HS-5 (cell line): ENCODE measurements at places on chromosomes 4 and X.

- no peak for DNase-seq
Observed at GRCh38 chr4:23320931-23321587, 568.8 kb downstream of the PPARGC1A start.

- DNase-seq, result no peak
Observed at GRCh38 chr4:163666332-163666873, 171.9 kb downstream of the TMA16 start.

GRCh38 chrX:72094894-72095293 is 36.8 kb downstream of the RTL5 start:
- DNase-seq, result no peak

GRCh38 chrX:32421266-32421665 is 790.1 kb downstream of the DMD start:
- DNase-seq, result no peak

- DNase-seq, result no peak
Observed at GRCh38 chr4:173513651-173514050, 16.4 kb downstream of the HAND2 start.

- no peak for DNase-seq
Observed at GRCh38 chr4:101258883-101259282, 88.4 kb downstream of the PPP3CA start.

DNA sequence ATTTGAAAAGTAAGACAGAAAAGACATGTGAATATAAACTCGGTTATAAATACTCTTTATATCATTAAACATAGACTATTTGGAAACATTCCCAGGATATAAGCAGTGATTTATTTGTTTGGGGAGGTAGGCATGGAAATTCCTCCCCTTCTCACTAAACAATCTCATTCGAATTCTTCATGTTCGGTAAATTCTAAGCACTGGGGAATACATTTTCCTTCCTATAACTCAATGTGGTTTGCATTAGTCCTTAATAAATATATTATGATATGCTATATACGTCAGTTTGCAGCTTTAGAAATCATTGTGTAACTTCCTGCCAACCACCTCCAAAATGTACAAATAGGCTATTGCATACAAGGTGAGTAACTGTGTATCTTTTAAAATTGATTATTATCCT is 99.6 kb downstream of the UGT8 start:
- DNase-seq, result no peak

DNA sequence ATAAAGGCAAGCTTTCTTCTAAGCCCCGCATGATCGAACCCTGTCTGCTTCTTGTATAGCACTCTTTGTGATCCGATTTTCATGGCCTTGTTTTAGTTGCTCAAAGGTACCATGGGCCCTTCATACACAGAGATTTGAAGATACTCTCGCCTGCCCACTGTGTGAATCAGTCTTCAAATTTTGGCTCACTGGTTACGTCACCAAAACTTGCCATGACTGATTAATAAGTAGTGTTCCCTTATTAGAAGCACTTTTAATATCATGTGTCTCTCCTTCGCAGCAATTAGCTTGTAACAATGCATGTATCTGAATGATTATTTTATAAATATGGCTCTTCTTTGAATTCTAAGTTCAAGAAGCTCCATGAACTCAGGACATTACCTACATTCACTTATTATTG is 880.5 kb downstream of the STPG2 start:
- DNase-seq, result no peak

DNA sequence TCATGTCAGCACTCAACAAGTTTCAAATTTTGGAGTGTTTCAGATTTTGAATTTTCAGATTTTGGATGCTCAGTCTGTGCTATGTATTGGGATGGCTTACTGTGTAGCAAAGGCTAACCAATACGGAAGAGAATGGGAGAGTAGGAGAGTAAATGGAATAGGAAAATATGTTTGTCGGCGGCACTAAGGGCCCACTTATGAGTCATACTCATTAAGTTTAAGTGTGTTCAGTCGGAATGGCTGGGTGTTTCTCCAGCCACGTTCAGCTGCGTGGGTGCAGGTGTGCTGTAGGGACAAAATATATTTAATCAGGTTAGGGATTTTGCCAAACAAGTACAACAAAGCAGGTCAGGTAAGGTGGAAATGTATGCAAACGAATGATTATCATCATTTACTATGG is 13.6 kb downstream of the FTHL17 start:
- no peak for DNase-seq
